Breast epithelium (tissue), 4 donors: ENCODE measurements at places on chromosomes 2 and 18. TPM values are rescaled to one million over a fixed set of nuclear protein-coding genes. Genes with fewer than 3 reads are reported as not detected.
A peak's percentile ranks its signal among the peaks of the same experiment; 100 is the strongest.

GRCh38 chr2:71471276-71471675 is 17.9 kb downstream of the DYSF start:
- H3K4me1 ChIP-seq: no peaks in the 10 kb centered on the region
- no peaks in the 10 kb centered on the region for H3K36me3 ChIP-seq
- no peak for DNase-seq

GRCh38 chr2:588074-588645 is 89.0 kb downstream of the TMEM18 start:
- H3K27me3 ChIP-seq: no peaks in the 10 kb centered on the region
- peak overlapping the region; percentile 90 for H3K27ac ChIP-seq
- no peak overlapping the region for H3K4me3 ChIP-seq
- DNase-seq: no peak

Gene DRC1
- total RNA-seq: not detected

DNA sequence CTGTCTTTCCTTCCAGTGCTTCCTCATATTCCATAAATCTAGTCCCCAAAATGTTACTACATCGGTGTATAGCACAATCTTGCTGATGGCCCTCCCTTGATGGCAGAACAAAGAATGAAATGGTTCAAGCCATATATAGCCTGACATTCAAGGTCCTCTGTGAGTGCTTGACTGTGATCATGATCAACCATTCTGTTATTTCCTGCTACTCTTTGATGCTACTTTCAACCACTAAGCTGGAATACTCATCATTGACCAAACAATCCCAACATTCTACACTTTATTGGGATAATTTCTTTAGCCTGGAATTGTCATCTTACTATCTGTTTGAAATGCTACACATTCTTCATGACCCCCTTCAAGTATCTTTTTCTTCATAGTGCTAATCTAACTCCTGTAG is 633.9 kb downstream of the PLCL1 start:
- H3K36me3 ChIP-seq: no peaks in the 10 kb centered on the region
- DNase-seq: no peak
- H3K4me1 ChIP-seq: no peaks in the 10 kb centered on the region
- H3K27ac ChIP-seq: no peak overlapping the region

- H3K36me3 ChIP-seq: no peaks in the 10 kb centered on the region
- no peak overlapping the region for H3K27ac ChIP-seq
- no peak overlapping the region for H3K4me3 ChIP-seq
Measured at GRCh38 chr2:27904405-27904665, 13.8 kb downstream of the BABAM2 start.

GRCh38 chr2:169358016-169358415 is 4.3 kb downstream of the LRP2 start:
- no peaks in the 10 kb centered on the region for H3K36me3 ChIP-seq
- H3K4me3 ChIP-seq: no peak overlapping the region
- H3K27me3 ChIP-seq: no peaks in the 10 kb centered on the region
- H3K4me1 ChIP-seq: peaks cover 3% of the 10 kb centered on the region

GRCh38 chr2:9113262-9113661 is 93.3 kb upstream of the ASAP2 start:
- H3K4me1 ChIP-seq: no peaks in the 10 kb centered on the region
- H3K27ac ChIP-seq: no peak overlapping the region
- DNase-seq: no peak
- H3K4me3 ChIP-seq: no peak overlapping the region
- no peaks in the 10 kb centered on the region for H3K36me3 ChIP-seq
- no peaks in the 10 kb centered on the region for H3K27me3 ChIP-seq

- H3K27me3 ChIP-seq: no peaks in the 10 kb centered on the region
- peak overlapping the region; percentile 68 for H3K27ac ChIP-seq
- peak overlapping the region; percentile 26 for H3K4me3 ChIP-seq
- H3K36me3 ChIP-seq: no peaks in the 10 kb centered on the region
Measured at GRCh38 chr2:120442541-120442922, 96.6 kb downstream of the INHBB start.

- H3K27me3 ChIP-seq: no peaks in the 10 kb centered on the region
- DNase-seq: peak; percentile 94
- peak overlapping the region; percentile 90 for H3K27ac ChIP-seq
- H3K4me3 ChIP-seq: no peak overlapping the region
- no peaks in the 10 kb centered on the region for H3K36me3 ChIP-seq
Measured at GRCh38 chr2:216555274-216555673, 56.6 kb downstream of the RPL37A start.

- DNase-seq: no peak
- no peaks in the 10 kb centered on the region for H3K4me1 ChIP-seq
- H3K4me3 ChIP-seq: no peak overlapping the region
Measured at GRCh38 chr2:236758406-236758805, 188.8 kb downstream of the ACKR3 start.

DNA sequence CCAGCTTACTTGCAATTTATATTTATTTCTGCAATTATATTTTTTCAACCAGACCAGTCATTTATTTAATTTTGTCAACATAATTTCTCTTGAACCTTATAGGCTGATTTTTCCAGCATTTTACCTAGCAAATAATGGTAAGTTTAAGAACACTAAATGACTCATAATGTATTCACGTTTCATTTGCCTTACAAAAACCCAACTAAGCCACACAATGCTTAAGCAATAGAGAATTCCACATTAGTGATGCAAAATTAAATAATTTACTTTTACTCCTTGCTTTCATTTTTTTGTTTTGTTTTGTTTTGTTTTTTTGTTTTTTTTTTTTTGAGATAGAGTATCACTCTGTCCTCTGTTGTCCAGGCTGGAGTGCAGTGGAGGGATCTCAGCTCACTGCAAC is 110.4 kb upstream of the VRK2 start:
- DNase-seq: no peak
- no peak overlapping the region for H3K4me3 ChIP-seq
- no peaks in the 10 kb centered on the region for H3K27me3 ChIP-seq
- no peaks in the 10 kb centered on the region for H3K36me3 ChIP-seq
- no peak overlapping the region for H3K27ac ChIP-seq
